Activated CD8-positive, alpha-beta memory T cell treated with anti-CD3 and anti-CD28 coated beads for 1 hour (primary cell): ENCODE measurements at places on chromosomes 5 and 9.

DNA sequence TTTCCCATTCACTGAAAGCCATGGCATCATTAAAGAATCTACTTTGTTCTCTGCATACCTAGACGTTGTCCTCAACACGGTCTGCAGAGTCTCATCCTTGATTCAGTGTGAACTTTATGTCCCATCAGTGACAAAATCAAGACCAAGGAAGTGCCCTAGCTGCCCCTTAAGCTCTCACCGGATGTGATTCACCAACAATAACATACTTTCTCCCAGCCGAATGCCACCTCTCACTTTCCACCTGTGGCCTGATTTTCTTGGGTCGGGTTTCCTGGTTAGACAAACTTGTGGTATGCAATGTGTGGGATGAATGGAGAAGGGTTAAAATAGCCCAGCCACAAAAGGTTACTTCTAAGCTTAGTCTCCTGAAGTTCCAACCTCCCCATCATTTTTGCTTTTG, 145.3 kb upstream of the PAPPA start:
- no peak for DNase-seq

DNA sequence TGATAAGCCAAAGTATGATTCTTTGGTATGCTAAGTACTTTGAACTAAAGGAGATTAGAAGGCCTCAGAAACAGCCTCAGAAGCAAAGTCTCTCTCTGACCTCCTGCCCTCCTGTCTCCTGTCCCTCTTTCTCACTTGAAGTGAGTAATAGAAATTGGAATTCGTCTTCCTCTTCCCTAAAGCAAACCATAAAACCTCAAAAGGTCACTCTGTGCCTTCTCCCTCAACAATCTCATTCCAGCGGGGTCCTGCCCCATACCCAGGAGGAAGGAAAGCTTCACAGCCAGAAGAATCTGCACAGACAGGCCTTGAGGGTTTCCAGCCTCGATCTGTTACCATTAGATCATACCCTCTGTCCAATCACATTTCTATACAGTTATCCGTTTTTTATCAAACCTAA, 87.8 kb downstream of the HAPLN1 start:
- no peak for DNase-seq

GRCh38 chr9:126684965-126685465, 71.3 kb downstream of the LMX1B start:
- DNase-seq: no peak

DNA sequence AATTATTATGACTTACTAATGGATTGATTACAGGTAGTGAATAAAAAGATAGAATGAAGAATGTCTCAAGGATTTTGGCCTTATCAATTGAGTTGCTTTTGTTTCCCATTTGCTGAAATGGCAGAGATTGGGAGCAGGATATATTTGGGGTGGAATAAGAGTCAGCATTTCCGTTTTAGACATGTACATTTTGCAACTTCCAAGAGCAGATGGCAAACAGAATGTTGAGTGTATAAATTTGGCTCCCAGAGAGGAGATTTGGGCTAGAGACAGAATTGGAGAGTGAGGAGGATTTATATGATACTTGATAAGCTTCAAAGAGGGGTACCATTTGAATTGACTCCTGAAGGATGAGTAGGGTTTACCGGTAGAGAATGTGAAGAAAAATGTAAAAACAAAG, 437.9 kb upstream of the PAPPA start:
- DNase-seq: no peak

- DNase-seq: no peak
Measured at GRCh38 chr9:124016175-124017050, 4.8 kb downstream of the LHX2 start.

- DNase-seq: no peak
Measured at GRCh38 chr5:57307516-57307915, 133.7 kb downstream of the GPBP1 start.

- DNase-seq: no peak
Measured at GRCh38 chr9:98992107-98992884, 48.6 kb downstream of the COL15A1 start.

DNA sequence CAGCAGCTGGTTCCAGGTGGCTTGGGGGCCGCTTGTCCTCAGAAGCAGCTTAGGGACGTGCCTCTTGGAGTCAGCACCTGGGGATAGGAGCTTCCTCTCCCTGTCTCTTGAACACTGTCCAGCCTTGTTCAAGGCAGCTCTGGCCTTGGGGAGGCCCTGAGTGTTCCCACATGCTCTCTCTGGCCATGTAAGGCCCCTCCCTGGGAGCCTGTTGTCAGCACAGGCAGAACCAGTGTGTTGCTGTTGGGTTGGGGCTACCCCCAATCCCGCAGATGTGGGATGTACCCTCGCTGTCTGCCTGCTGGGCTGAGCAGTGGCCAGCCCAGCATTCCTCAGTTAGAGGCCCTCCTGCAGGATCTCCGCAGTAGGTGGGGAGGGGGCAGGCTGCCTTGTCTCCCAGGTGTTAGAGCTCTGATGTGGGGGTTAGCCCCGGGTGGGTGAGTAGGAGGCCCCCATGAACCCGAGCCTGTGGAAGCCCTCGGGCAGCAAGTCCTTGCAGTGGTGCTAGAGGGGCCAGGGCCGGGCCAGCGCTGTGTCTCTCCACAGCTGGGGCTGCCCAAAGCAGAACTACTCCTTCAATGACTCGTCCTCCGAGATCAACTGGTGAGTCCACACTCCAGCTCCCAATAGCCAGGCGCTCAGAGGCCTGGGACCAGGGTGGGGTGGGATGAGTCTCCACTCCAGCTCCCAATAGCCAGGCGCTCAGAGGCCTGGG, 51.6 kb downstream of the KCNT1 start:
- no peak for DNase-seq

GRCh38 chr5:153879596-153879995, 159.1 kb downstream of the FAM114A2 start:
- DNase-seq: no peak

DNA sequence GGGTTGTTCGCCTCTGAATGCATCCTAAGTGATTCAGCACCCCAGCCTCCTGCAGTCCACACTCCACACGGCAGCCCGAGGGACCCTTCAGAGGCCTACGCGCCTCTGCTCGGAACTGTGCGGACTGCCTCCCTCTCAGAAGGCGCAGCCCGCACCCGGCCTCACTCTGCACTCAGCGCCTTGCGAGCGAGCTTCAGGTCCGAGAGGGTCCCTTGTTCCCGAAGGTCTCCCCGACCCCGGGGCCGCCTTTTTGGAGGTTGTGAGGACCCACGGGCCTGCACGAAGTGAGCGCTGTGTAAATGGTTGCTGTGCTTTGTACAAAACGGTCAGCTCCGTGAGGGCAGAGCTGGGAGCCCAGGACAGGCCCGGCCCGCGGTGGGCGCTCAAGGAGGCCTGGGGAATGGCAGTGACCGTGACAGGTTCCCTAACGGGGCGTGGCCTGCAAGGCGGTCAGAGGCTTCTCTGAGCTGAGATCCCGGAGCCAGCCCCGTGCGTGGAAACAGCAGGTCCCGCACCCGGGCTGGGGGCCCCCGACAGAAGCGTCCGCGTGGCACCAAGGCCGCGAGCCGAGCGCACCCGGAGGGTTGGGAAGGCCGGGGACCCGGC, 698 bp upstream of the CACNA1B start:
- no peak for DNase-seq

DNA sequence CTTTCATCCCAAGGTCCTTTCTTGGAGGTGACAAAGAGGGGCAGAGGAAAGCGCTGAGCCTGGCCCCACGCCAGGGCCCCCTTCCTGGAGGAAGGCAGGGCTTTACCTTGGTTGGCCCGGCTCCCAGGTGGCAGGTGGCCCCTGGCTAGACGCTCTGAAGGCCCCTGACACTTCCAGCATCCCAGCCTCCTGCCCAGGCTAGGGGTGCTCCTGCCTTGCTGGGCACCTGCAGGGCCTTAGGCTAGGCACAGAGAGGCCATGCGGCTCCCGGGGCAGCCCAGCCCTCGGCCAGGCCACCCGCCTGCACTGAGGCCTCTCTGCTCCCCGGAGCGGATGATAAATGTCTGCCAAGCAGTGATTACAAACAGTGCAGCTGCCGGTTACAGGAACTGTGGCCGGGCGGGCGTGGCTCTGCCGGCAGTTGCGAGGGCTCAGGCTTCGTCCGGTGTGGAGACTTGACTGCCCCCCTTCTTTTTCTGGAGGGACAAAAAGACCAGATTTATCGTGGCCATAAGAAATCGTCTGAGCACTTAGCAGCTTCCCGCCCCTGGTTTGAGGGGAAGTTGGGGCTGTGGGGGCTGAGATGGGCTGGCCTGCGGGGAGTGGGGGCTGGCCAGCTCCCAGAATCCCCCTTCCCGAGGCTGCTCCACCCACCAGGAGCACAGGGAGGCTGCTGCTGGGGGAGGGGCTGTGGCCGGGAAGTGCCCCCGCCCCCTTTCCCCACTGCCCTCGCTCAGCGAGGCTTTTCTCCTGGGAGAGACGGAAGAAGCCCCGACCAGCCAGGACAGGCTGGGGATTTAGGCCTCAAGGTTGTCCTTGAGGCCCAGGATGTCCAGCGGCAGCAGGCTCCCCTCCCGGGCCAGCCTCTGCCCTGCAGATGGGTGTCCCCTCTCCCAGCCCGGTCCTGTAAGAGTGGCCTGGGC, 31.6 kb upstream of the UBAC1 start:
- no peak for DNase-seq

DNA sequence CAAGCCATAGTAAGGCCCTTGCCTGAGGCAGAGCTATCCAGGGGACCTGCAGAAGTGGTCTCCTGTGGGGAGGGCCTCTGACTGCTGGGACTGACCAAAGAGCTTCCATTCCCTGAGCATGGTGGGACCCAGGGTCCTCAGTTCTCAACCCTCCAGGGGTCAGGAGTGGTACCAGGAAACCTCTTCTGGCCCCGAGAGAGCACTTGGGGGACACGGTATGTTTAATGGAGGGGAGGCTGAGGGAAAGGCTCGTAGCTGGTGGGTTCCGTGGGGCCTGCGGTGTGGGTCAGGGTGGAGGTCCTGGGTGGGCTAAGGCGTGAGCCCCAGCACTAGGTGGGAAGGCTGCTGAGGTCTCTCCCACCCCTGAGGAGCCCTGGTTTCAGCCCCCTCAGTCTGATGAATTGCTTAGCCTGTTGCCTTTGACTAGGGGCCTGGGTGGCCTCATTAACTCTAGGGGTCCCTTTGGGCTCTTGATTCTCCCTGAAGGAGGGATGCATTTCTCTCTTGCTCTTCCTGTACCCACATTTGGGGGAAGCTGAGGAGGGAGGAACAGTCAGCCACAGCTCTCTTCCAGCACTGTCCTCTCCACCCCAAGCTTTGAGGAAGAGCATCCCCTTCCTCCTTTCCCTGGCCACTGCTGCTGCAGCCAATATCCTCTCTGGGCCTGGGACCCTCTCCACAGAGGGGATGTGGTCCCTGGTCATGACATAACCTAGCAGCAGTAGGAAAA, 34.0 kb downstream of the CSF1R start:
- no peak for DNase-seq

GRCh38 chr9:101758304-101758930, 20.0 kb upstream of the GRIN3A start:
- no peak for DNase-seq

GRCh38 chr9:100063185-100063584, 35.6 kb downstream of the ERP44 start:
- no peak for DNase-seq

DNA sequence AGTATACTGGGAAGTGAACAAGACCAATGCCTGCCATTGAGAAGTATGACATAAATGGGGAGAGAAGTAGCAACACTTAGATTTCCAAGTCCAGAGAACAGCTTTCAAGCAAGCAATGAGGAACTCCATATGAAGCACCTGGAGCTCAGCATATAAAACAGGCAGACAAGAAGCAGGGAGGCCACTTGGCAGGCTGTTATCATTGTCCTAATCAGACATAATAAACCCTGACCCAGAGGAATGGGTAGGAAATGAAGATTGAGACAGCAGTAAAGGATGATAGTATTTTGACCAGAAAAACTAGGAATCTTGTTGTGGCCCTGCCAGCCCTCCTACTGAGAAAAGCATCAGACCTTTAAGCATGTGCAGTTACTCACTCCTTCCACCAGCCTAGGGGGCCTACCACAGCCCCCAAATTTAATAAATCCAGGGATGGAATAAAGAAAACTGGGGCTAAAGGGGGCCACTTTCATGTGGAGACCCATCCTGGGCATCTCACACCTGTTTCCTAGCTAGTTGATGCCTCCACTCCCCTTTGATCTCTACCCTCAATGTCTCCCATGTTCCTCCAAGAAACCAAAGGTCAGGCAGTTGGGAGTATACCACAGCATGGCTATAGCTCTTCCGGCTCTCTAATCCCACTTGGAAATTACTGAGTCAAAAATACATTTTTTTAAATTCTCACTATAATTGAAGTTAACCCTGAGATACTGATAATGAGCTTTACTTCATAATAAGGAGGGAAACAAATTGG, 135.1 kb downstream of the SIL1 start:
- no peak for DNase-seq

DNA sequence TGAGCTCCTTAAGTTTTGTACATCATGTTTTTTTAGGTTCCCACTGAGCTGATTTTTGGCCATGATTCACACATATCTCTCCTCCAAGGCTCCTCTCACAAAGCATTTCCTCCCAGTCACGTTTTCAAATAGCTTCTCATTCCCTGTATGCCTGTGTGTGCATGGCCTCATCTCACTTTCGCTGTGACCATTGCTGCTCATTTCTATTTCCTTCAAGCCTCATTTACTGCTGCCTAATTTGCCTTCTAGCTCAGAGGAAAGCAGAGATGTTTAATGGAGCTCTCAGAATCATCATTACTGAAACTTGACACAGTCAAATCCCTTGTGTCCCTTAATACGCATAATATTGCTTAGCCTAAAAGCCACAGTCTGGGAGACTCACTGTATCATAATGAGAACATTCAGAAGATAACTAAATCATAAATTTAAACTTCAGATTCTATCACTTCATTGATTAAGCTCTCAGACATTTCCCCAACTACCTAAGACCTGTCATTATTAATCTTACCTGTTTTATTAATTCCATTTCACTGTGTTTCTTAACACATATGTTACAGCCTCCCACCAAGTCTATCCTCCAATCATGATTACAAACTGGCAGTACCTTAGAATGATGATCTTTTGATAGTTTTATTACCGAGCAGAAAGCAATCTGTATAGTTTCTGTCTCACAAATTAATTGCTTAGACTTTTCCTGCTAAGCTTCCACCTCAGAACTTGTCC, 278.3 kb upstream of the PTGER4 start:
- DNase-seq: no peak

DNA sequence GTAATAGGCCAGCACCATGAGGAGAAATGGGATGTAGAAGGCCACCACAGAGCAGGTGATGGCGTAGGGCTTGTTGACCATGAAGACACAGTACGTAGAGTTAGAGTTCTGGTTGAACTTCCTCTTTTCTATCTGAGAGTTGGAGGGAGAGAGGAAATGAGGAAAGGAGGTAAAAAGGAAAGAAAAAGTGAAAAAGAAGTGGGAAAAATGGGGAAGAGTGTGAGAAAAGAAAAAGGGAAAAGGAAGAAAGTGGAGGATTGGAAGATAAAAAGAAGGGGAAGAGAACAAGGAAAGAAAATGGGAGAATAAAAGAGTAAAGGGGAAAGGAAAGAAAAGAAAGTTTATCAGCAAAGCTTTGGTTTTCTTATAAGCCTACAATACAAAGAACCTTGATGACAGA, 126.1 kb downstream of the FBXO38 start:
- DNase-seq: no peak
